Renal pelvis (tissue), 12 donors: ENCODE measurements at places on chromosomes 5 and 9. TPM values are rescaled to one million over a fixed set of nuclear protein-coding genes. Genes with fewer than 3 reads are reported as not detected.
A peak's percentile ranks its signal among the peaks of the same experiment; 100 is the strongest.

- no peak for DNase-seq
Measured at GRCh38 chr9:115234094-115234493, 116.1 kb upstream of the TNC start.

- no peak for DNase-seq
Measured at GRCh38 chr9:93930070-93930469, 25.1 kb downstream of the BARX1 start.

DNA sequence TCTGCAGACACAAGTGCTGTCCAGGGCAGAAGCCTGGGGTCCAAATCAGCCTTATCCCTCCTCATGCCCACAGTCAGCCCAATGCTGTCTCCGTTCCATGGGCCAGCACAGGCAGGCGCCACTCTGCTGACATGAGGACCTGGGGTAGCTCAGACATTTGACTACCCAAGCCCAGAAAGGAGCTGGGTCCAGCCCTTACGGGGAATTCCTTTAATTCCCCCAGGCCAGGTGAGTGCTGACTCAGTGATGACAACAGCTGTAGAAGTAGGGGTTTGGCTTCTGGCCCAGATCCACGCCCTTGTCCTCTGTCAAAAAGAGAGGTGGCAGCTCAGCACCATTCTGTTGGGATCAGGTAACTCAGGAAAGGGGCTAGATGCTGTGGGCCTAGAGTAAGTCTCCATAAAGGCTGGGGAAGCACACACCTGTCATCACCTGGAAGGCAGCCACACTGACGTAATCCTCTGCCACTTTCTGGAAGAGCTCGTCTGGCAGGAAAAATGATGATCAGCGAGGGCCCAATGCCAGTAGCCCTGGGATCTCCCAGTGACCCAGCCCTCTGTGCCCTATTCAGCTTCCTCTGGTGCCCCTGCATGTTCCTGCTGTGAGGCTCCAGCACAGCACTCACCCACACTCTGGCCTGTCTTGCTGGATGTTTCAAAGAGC is 1.9 kb downstream of the RAB24 start:
- DNase-seq = no peak

DNA sequence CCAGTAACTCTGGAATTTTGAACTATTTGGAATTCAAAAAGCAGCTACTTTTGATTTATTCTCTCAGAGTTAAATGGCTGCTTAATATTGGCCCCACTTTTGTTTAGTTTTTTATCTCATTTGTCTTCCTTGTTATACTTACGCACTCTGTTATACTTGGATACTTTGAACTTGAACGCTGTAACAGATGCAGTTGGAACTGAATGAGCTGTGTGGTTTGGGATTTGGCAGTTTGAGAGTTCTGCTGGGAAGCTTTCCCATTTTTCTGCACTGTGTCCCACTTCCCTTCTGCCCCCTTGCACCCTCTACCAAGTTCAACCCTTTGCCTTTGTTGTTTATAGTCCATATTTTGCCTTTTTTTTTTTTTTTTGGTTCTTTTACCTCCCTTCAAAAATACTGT is 3.8 kb downstream of the RHOBTB3 start:
- DNase-seq = no peak

The NIM1K gene
- polyA plus RNA-seq = 0.62 TPM

DNA sequence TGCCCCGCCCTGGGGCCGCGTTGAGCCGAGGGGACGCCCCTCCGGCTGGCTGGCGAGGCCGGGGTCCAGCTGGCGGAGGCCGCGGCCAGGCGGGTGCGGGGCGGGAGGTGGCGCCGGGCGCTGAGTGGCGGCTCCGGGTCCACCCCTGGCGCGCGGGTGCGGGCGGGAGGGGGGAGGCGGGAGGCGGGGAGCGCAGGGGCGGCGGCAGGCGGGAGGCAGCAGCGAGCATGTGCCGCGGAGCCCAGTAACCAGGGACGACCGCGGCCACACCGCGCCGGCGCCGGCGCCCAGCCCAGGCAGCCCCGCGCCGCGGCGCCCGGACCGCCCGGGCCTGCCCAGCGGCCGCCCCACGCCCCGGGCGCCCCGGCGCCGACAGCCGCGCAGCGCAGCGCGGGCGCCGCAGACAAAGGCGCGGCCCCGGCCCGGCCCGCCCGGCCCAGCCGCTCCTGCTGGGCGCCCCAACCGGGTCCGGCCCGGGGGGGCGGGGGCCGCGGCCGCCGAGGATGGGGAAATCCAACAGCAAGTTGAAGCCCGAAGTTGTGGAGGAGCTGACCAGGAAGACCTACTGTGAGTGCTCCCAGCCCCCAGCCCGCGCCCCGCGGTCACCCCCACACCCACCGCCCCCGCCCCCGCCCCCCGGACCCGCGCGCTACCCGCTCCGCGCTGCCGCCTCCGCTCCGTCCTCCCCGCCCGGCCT is at the start of gene NCS1:
TSS of gene NCS1 (plus strand) at position 244 of the 697 bp plus-strand sequence. CDS start at position 504, 260 bp downstream.
- peak; percentile 68 for DNase-seq

GRCh38 chr9:2234371-2234893 is 219.3 kb downstream of the SMARCA2 start:
- peak; percentile 68 for DNase-seq

- peak; percentile 50 for DNase-seq
Measured at GRCh38 chr9:6757132-6757455, 679 bp upstream of the KDM4C start.

The PTPRD gene
- 122 TPM for polyA plus RNA-seq

The RNF183 gene
- polyA plus RNA-seq = 6.0 TPM

DNA sequence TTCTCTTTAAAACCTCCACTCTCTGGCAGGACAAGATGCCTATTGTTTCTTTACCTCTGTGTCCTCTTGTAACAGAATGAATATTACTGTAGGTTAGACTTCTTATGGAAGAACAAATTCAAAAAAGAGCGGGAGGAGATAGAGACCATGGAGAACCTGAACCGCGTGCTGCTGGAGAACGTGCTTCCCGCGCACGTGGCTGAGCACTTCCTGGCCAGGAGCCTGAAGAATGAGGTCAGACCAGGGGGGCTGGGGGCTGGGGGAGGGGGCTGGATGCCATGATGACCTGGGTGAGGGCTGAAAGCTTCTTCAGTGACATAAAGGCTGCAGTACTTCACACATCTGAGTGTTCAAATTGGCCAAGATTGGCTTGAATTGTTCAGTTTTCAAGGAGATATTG is 61.4 kb downstream of the CFAP90 start:
- DNase-seq = no peak

The CNTLN gene
- 10.4 TPM for polyA plus RNA-seq

The TNFSF15 gene
- polyA plus RNA-seq = 5.9 TPM

GRCh38 chr5:158086856-158087255 is 227.9 kb upstream of the CLINT1 start:
- no peak for DNase-seq

DNA sequence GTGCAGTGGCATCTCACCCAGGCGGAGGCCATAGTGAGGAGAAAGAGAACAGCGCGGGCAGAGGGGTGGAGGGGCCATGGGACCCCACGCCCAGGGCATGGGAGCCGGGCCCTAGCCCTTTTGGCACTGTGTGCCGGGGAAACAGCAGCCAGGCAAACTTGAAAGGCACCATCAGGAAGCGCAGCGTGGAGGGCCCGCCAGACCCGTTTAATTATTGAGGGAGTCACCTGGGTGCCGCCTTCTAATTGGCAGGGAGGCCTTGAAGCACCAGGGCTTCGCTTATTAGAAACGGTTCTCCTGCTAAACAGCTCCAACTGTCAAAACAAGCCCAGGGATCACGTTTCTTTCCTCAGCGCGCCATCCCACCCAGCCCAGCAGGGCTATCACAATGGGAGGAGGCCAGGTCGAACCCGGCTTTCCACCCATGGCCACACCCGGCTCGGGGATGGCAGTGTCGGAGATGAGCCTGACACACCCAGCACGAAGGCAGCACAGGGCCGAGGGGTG is 104.6 kb upstream of the SARDH start:
- peak; percentile 54 for DNase-seq

DNA sequence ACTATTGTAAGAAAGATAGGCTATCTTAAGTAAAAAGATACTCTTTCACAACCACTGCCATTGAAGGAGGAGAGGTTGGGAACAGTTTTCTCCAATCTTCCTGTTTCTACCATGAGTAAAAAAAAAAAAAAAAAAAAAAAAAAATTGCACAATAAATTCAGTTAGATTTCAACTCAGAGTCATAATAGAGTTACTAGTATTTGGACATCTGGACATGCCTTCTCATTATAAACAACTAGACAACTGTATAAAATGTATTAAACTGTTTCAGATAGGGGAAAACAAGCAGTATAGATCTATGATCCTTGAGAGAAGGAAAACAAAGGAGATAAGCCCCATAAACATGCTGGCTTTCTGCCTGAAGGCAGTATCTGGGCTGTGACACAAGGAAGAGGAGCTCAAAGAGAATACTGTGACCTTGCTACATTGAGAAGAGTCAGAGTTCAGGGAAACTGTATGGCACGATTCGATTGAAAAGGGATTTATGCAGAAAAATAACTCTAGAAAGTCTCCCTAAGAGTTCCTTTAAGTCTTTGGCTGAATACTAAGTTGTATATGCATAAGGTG is 249.2 kb upstream of the POU5F2 start:
- no peak for DNase-seq

GRCh38 chr9:3912280-3912679 is 386.5 kb upstream of the RFX3 start:
- DNase-seq = no peak

GRCh38 chr9:69036309-69036708 is 757 bp downstream of the FXN start:
- no peak for DNase-seq
